ENCODE measurements at places on chromosomes 3 and 15. TPM values are rescaled to one million over a fixed set of nuclear protein-coding genes. Genes with fewer than 3 reads are reported as not detected.

CHRD gene
- not detected for polyA plus RNA-seq

STRIT1 gene
- polyA plus RNA-seq, result not detected

GHSR gene
- not detected for polyA plus RNA-seq

WNT7A gene
- 13.0 TPM for polyA plus RNA-seq

GOLGA8T gene
- not detected for polyA plus RNA-seq

PRTG gene
- not detected for polyA plus RNA-seq

SKIC8 gene
- 86.5 TPM for polyA plus RNA-seq

C3orf22 gene
- not detected for polyA plus RNA-seq

STAC gene
- polyA plus RNA-seq, result 7.7 TPM

PPP1R14D gene
- polyA plus RNA-seq, result not detected

GPR176 gene
- 12.5 TPM for polyA plus RNA-seq

KLHL18 gene
- 33.4 TPM for polyA plus RNA-seq
